GM12878 (cell line): ENCODE measurements at places on chromosomes 4 and X.
A peak's percentile ranks its signal among the peaks of the same experiment; 100 is the strongest.

DNA sequence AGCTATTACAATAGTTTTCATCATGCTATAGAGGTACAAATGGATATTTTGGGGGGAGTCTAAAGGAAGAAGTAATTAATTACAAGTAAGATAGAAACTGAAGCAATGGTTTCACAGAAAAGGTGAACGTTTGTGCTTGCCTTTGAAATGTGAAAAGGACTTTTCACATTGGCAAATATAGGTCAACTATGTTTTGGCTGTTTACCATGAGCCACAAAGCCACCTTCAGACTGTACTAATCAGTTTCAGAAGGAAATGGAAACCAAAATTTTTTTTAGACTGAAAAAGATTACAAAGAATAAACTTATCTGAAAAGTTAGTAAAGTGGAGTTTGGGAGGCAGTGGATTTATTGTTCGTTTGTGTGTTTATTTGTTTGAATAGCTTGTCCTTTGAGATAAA is 32.1 kb downstream of the SYTL5 start:
- peak; percentile 31 for DNase-seq

GRCh38 chrX:38882894-38883626 is 81.8 kb downstream of the MID1IP1 start:
- no peak for DNase-seq

- DNase-seq, result peak; percentile 68
Measured at GRCh38 chr4:8198906-8199593, at the start of gene SH3TC1. Gene SH3TC1 (plus strand): TSS chr4:8199290. CDS start chr4:8205195, 5,905 bp downstream.

DNA sequence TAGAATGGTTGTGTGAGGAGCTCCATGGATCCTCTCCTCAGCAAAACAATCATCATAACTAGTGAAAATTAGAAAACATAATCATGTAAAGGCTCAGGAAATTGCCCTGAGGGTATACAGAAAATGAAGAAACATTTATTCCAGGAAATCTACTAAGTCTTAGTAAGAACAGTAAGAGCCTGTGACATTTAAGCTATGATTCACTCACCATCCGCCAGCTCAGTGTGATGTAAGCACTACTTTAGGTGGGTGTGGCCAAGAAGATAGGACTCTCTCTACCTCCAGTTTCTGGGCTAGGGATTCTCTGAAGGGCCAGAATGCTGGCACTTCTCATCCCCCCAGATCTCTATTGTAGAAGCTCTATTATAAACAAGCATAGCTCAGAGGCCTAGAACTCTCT is 147.5 kb downstream of the DLG3 start:
- DNase-seq, result no peak

DNA sequence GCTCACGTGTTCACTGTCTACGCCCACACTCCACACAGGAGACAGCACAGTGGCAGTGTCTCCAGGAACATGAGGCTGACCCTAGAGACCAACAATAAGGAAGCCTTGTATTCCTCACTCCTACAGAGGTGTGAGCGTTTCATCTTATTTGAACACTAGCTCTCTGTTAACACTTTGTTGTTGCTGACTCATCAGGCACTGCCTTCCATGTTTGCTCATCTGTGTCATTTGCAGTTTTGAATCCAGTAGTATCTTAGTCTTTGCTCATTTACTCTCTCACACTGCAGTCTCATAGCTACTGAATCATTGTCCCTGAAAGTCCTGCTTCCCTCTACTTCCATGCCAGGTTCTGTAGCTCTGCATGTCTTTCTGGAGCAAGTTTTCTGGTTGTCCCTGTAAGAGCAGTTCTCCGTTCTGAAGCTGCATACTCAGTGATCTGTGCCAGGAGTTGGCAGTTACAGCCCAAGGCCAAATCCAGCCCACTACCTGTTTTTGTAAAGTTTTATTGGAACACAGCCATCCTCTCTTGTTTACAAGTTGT is 80.3 kb upstream of the DCLK2 start:
- no peak for DNase-seq
